ENCODE measurements at places on chromosomes 6 and 20. TPM values are rescaled to one million over a fixed set of nuclear protein-coding genes. Genes with fewer than 3 reads are reported as not detected.

ZNF343 gene
- total RNA-seq: 15.0 TPM

MEI4 gene
- not detected for total RNA-seq

DNA sequence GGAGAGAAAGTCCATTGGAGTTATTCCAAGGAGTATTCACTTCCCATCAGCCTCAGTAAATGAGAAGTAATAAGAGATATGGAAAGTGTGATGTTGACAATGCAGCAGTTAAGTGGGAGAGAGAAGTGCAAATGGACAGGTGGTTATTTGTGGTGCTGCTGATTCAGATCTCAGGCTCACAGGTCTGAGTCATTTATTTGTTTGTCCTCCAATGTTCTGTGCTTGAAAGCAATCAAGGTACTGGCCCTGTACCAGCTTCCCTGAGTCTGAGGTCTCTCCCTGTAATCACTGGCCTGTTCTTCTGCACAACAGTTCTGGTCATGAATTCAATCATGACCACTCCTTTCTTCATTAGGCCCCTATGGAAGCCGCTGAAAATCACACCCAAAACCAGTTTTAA is 827.7 kb downstream of the MAFB start:
- DNase-seq: no peak

GRCh38 chr6:159831373-159831679 is 31.2 kb downstream of the PNLDC1 start:
- no peak for DNase-seq

GRCh38 chr6:138856654-138857053 is 60.8 kb downstream of the ECT2L start:
- DNase-seq: no peak

DNA sequence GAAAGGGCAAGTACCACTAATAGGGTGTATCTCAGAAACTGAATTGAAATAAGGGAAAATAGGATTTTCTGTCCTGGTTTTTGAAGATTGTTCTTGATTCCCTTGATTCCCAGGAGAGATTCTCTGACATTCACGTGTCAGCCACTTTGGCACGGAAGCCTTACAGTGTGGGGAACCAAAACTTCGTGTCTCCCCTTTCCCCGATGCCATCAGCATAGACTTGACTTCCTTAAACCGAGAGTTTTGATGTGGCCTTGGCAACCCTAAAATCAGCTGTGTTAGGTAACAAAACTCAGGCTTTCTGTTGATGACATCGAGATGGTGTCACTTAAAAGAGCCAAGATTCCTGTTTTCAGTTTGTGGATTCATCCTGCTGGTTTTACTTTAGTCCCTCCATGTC is 7.5 kb downstream of the HMGN4 start:
- no peak for DNase-seq

GRCh38 chr6:15553736-15554294 is 109.0 kb downstream of the DTNBP1 start:
- no peak for DNase-seq

Data from fibroblast of lung (primary cell).